RPMI8226 (cell line): ENCODE measurements at places on chromosomes 2 and 18.

GRCh38 chr2:69231612-69232277, 155.3 kb downstream of the GFPT1 start:
- no peak for DNase-seq

GRCh38 chr18:59139291-59139614, 431 bp upstream of the SEC11C start:
- DNase-seq, result peak; percentile 96

GRCh38 chr2:187838690-187839089, 284.5 kb upstream of the TFPI start:
- DNase-seq, result no peak

DNA sequence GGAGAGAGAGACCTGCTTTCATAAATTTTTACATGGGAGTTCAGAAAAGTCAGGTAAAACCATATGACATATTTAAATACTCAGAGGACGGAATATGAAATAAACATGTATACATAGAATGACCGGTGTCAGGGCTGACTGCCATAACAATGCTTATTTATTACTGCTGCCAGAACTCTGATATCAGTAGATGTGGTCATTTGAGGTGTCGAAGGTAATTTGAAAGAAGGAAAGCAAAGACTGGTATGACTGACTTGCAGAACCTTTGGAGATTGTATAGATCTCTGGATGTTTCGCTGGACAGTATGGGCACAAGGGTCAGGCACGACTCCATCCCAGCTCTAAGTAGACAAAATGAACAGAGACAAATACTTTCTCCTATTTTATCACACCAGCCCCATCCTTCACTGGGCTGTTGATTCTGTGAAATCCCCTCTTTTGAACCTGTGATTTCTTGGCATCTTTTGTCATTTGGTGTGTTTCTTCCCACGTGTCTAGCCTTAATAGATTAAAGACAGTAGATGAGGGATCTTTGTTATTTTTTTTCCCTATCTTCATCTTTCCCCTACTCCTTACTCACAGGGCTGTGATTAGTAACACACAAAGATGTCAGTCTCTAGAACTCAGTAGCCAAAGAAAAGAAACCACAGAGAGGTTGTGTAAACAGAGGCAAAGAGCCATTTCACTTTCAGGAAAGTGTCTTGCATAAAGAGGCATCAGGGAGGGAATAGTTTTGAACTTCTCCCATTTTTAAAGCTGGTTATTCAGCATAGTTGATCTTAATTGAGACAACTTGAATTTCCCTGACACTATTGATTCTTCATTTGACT, 61.6 kb downstream of the ICOS start:
- DNase-seq, result no peak

GRCh38 chr18:2485983-2486382, 85.3 kb downstream of the METTL4 start:
- DNase-seq, result no peak

GRCh38 chr2:241015439-241015838, 17.0 kb downstream of the SNED1 start:
- no peak for DNase-seq

- no peak for DNase-seq
These were observed 105.5 kb downstream of the ZEB2 start for GRCh38 chr2:144414324-144414845.

- DNase-seq, result peak; percentile 17
These were observed 15.5 kb upstream of the SIX2 start for GRCh38 chr2:45024600-45025291.

GRCh38 chr2:212979799-212980198, 171.6 kb downstream of the IKZF2 start:
- no peak for DNase-seq

- peak; percentile 74 for DNase-seq
These were observed 108.7 kb downstream of the ZBTB7C start for GRCh38 chr18:48300463-48300961.

DNA sequence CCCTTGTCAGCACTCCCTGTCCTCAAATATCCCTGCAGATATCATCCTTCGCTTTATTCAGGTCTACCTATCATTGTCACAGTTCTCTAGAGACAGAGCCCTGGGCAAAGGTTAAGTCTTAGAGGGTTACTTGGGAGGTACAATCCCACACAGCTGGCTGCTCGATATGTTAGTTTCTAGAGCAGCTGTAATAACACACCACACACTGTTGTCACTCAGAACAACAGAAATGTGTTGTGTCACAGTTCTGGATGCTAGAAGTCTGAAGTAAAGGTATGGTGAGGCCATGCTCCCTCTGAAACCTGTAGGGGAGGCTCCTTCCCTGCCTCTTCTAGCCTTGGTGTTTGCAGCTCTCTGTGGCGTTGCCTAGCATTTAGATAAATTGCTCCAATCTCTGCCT, 9.9 kb upstream of the RAPGEF4 start:
- no peak for DNase-seq

DNA sequence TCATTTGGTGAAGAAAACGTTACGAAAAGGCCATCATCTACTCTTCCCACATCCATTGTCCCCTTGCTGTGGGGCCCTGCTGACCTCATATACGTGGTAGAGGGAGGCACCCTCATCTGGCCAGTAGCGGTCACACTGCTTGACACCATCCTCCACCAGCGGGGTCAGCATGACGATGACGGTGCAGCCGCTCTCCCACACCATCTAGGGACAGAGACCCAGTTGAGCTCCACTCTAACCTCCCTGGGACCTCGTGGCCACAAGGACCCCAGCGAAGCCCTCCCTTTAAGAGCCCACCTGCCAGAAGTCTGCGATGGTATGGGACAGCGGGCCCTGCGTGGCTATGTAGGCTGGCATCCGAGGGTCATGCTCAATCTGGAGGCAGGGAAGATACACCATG, 13.1 kb downstream of the PTPRN start:
- no peak for DNase-seq

- DNase-seq, result no peak
These were observed 225.5 kb upstream of the VRK2 start for GRCh38 chr2:57821088-57821487.

- DNase-seq, result peak; percentile 84
These were observed 280.4 kb downstream of the PARD3B start for GRCh38 chr2:204825681-204826080.

DNA sequence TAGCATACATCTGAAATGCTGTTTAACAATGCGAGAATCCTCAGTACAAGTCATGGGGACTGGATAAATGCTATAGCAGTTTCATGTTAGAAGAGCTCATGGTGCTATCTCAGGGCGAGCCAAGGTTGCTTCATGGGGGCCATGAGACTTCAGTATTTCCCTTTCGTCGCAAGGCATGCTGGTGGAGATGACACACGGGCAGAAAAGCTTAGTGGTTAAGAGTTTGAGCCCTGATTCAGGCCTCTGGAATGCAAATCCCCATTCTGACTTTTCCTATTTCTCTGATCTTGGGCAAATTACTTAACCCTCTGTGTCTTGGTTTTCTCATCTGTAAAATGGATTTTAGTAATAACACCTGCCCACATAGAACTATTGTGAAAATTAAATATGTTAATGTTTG, 57.4 kb upstream of the EPHA4 start:
- DNase-seq, result no peak

DNA sequence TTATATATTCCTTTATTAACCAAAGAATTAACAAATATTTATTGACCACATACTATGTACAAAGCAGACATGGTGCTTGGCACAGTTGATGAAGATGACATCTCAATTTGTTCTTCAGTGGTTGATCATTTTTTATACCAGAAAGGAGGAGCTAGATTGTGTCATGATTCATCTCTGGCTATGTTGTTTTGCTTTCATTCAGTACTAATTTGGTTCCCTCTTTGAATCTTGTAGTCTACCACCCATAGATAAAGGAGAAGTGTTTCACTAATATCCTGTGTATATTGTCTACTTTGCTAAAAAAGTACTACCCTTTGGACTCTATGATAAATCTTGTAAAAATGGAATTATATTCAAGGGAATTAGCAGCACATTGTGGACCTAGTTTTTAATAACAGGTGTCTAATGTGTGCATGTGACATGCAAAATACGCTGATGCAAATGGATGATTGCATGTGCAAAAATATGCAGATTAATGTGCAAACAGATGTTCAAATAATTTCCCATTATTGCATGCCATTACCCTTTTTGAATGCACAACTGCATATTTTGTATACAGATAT, 313.2 kb upstream of the ZEB2 start:
- DNase-seq, result no peak

- DNase-seq, result no peak
These were observed 149.4 kb downstream of the EPHA4 start for GRCh38 chr2:221422516-221423209.

DNA sequence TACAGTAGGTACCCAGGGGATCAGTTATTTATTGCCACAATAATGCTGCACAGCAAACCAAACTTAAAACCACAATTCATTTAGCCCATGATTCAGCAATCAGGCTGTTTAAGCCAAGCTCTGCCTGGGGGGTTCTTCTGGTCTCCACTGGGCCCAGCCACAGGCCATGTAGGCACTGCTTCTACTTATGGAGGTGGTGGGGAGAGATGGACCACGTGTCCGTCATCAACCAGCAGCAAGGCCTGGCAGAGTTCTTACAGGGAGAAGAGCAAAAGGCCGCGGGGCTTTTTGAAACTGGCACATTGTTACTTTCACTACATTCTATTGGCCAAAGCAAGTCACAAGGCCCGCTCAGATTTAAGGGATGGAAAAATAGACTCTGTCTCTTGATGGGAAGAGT, 76.3 kb upstream of the DAPL1 start:
- DNase-seq, result no peak

DNA sequence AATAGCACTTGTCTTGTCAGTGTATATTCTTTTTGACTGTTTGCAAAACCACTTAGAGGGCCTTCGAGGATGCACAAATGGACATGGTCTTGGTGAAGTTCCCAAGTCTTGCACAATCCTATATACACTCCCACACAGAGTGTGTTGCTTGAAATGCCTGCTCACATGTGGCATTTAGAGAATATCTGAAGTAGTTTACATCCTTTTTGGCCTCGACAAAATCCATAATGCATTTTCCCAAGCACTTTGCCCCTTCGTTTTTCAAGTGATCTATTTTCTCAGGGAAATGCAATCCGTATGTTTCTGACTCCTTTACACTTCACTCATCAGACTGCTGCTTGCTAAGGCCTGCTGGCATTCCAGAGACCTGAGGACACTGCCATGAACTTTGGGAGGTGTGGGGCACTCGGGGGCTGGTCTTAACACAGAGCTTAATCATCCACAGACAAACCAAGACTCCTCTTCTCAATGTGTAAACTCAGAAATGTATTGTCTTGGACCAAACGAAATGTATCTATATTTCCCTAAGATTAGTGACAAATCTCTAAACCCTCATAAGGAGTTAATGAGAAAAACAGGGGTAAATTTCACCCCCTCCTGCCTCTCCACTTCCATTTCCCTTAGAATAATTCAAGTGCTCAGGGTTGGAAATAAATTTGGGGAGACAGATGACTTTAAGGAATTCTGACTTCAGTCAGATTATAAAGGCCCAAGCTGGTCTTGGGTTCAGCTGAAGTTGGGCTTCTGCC, 219.3 kb upstream of the APCDD1 start:
- no peak for DNase-seq

GRCh38 chr18:76013057-76013456, 482.0 kb downstream of the ZNF516 start:
- DNase-seq, result no peak

DNA sequence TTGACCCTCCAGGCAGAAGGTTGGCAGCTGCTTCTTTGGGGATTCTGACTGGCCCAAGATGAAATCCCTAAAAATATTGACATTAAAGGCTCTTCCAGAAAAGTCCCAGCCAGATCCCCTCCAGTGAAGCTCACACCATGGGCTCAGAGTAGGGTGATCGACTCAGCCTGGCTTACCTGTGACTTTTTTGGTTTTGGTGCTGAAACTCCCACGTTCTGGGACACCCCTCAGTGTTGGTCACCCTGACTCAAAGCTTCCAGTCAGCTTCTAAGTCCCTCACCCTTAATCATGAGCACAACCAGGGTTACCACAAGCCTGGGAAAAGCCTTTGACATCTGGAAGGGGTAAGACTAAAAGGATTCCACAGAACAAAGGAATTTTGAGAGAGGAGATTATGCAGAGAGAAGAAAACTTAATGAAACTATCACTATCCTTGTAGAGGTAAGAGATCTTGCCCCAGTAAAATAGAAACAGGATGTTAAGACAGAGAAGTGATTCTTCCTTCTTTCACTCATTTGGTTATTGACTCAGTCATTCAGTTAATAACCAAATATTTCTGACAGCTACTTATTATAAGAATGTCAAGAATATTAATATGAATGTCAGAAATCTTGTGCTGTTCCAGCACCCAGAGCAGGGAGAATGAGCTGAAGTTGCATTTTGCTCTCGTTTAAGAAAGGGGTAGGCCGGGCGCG, 66.8 kb upstream of the SEC11C start:
- DNase-seq, result no peak

GRCh38 chr2:144582651-144583380, 62.9 kb upstream of the ZEB2 start:
- DNase-seq, result no peak

DNA sequence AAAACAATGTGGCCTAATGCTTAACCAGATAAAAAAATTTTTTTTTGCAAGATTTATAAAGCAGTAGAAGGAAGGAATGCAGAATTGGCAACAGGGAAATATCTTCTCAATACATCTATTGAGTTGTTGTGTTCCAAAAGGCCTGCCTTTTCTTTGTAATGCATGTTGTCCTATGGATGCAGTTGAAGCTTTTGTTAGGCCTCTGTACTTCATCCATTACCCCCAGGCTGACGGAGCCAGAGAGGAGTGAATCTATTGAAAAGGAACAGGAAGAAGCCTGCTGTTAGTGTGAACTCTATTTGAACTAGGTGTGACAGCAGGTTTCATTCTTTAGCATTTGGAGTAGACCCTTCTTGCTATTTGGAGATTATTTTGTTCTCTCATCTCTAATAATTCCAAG, 56.5 kb downstream of the MTX2 start:
- DNase-seq, result no peak

- DNase-seq, result peak; percentile 49
These were observed 1.4 kb downstream of the RAB1A start for GRCh38 chr2:65128297-65129190.

DNA sequence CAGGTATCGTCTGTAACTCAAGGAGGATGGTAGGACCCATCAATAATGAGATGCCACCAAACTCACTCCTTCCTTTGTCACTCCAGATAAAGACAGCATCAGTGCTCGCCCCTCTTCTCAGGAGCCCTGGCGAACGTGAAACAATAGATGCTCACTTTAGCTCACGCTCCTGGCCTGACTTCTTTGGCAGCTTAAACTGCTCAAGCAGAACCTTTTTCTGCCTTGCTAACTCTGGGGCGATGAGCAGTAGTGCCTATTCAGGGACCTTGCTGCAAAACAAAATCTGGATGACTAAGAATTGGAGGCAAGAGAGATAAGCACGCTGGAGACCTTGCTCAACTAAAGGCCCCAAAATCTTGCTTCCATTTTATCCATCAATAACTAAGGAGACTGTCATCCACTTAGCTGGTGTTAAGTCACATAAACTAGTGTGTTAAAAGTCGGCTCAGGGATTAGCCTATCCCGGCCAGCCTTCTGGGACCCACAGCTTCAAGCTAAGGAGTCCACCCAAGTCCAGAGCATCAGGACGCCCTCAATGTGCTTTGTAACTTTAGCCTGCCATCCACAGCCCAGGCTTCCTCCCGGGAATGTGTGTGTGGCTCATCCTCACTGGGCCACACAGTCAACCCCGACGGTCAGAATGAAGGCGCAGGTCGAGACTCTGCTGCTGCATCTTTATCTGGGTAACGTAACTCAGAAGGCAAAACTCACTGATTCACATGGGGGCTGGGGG, 38.9 kb downstream of the ZNF516 start:
- DNase-seq, result no peak
